G401 (cell line): ENCODE measurements at places on chromosomes 4 and X. TPM values are rescaled to one million over a fixed set of nuclear protein-coding genes. Genes with fewer than 3 reads are reported as not detected.

GRCh38 chrX:141935645-141936044 lies 32.0 kb downstream of the MAGEC1 start:
- DNase-seq, result no peak

- no peak for DNase-seq
These were observed 23.5 kb downstream of the PDGFC start for GRCh38 chr4:156948133-156948532.

- DNase-seq, result no peak
These were observed 49.5 kb upstream of the MAGEA8 start for GRCh38 chrX:149831473-149831872.

DNA sequence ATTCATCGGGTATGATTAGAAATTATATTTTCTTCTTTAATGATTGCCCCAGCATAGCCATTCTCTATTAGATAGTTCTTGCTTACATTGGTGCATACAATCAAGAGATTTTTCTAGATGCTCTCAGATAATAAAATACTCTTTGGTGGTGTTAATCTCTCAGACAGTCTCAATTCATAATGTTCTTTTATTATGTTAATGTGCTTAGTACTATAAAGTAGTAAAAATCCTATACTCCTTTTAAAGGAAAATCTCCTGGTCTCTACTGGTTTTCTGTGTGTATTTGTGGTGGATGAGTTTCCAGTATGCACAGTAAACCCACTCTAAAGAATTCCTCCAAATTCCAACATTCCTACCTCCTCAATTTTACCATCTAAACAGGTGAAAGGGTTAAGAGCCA lies 203.5 kb downstream of the FAT4 start:
- no peak for DNase-seq

DNA sequence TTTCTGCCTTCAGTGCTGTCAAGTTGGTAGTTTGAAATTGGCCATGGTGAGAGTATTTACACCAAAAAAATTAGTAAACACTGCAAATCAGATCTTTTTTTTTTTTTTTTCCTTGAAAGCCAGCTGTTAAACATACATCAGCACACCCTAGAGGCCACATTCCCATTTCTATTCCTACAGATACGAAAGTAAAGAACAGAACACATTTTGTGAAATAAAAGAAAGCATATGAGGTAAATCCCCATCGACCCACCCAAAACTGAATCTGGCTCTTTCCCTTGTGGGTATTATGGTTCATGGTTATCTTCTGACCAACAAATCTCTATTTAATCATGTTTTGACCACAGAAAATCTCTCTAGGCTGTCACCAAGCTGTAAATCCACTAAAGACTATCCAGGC lies 41.8 kb upstream of the AP1AR start:
- DNase-seq, result no peak

Gene GPR143
- 0.31 TPM in 1 of 2 replicates, not detected in the other for total RNA-seq
